Kidney glomerular epithelial cell (primary cell): ENCODE measurements at places on chromosomes 6 and 20.

GRCh38 chr6:6058054-6058444 lies 51.3 kb upstream of the NRN1 start:
- no peak for DNase-seq

DNA sequence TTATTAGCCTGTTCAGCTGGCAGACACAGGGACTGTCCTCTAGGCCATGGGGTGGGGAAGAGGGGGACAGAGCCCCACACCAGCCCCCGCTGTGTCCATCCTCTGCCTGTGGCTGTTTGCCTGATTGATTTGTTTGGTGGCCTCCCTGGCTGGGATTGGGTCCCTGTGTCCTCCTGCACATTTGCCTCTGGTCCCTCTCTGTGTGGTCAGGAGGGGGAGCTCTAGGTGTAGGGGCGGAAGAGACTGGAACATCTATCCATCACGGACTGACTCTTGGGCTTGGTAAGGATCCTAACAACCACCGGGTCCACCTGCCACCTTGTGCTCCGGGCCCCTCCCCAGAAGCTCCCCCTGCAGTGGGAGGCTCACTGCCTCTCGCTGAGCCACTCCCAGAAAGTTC lies 38.4 kb upstream of the CCDC167 start:
- no peak for DNase-seq

DNA sequence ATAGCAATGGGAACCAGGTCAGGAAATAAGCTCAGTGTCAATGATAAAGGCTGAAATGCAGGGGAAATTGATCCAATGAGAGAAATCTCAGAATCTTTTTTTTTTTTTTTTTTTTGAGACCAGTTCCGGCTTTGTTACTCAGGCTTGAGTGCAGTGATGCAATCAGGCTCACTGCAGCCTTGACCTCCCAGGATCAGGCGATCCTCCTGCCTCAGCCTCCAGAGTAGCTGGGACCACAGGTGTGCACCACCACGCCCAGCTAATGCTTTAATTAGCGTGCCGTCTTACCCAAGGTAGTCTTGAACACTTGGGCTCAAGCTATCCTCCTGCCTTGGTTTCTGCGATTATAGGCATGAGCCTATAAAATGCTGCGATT lies 296.5 kb downstream of the ZNF217 start:
- DNase-seq = no peak

DNA sequence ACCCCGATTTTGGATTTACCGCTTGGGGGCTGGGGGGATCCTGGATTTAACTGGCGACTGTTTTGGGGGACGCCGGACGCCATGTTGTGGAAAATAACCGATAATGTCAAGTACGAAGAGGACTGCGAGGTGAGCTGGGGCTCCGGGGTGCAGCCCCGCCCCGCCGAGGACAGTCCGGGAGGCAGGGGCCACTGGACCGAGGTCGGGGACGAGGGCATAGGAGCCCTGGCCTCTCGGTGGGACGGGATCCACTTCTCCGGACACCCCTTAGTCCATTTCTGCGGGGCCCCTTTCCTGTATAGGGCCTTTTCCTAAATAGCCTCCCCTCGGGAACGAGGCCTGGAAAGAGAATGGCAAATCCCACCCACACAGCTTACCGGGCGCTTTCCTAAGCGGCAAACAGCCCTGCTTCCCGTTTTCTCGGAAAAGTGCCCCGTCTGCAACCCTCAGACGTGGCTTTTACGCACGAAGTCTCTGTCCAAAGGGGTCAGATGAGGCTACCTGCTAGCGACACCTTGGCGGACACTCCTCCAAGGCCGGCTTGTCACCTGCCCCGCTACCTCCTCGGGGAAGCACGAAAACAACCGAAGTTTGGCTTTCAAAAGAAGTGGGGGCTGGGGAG lies 469 bp downstream of the TFAP2C start:
- DNase-seq = no peak

GRCh38 chr6:156953127-156953478 lies 175.9 kb downstream of the ARID1B start:
- DNase-seq = no peak

GRCh38 chr6:13495112-13495776 lies 7.8 kb upstream of the GFOD1 start:
- no peak for DNase-seq

DNA sequence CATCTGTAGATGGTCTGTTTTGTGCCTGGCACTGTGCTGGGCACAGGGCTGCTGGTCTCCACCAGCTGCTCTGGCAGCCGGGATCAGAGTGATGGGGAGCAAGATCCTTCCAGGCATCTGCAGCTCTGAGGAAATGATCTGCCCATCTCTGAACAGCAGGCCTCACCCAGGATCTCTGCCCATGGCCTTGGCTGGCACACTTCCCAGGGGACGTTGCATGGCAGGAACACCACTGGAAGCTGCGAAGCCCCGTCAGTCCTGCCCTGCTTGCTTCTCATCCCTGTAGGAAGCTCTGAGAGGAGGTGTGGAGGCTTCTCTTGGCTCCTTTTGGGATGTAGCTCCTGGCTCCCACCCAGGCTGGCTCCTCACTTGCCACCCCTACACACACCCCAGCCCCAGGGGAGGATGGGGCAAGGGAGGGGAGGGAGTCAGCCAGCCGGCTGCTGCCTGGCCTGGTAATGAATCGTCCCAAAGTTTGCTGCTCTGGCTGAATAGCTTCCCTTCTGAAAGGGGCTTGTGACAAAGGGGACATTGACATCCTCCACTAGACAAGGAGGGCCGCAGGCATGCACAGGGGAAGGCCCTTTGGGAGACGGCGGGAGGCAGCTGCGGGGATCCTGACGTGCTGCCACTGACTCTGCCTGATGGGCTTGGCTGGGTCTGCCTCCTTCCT lies 108.9 kb downstream of the VEGFA start:
- no peak for DNase-seq

GRCh38 chr6:164928057-164928727 lies 381.2 kb downstream of the C6orf118 start:
- no peak for DNase-seq

DNA sequence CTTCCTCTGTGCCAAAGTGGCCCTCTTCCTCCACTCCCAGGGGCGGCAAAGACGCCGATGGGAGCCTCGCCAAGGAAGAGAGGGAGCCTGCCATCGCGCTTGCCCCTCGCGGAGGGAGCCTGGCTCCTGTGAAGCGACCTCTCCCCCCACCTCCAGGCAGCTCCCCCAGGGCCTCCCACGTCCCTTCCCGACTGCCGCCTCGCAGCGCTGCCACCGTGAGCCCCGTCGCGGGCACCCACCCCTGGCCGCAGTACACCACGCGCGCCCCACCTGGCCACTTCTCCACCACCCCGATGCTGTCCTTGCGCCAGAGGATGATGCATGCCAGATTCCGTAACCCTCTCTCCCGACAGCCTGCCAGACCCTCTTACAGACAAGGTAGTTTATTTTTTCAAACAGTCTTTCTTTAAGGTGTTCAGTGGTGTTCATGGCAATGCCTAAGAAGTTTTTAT lies 64.9 kb downstream of the FNDC1 start:
- no peak for DNase-seq

- no peak for DNase-seq
Observed at GRCh38 chr6:151111670-151112069, 128.1 kb upstream of the AKAP12 start.

DNA sequence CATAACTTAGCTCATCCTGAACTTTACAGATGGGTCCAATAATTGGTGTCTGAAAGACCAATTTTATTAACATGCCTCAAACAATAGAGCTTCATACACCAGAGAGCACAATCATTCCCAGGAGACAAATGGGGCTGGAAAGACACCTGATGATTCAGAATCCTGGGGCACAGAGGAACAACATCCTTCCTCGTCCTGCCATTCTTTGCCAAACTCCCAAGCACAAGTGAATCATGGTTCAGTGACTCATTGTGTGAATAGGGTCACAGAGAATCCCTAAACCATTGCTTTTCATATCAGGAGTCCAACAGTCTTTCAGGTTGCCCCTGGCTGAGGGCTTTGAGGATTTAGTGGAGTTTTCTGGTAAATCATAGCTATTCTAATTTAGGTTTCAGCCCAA lies 266.4 kb upstream of the BMP2 start:
- DNase-seq = peak; percentile 95

- DNase-seq = no peak
Observed at GRCh38 chr6:167469672-167470071, 144.8 kb downstream of the TTLL2 start.

- no peak for DNase-seq
Observed at GRCh38 chr6:56624728-56625069, 18.0 kb downstream of the DST start.

DNA sequence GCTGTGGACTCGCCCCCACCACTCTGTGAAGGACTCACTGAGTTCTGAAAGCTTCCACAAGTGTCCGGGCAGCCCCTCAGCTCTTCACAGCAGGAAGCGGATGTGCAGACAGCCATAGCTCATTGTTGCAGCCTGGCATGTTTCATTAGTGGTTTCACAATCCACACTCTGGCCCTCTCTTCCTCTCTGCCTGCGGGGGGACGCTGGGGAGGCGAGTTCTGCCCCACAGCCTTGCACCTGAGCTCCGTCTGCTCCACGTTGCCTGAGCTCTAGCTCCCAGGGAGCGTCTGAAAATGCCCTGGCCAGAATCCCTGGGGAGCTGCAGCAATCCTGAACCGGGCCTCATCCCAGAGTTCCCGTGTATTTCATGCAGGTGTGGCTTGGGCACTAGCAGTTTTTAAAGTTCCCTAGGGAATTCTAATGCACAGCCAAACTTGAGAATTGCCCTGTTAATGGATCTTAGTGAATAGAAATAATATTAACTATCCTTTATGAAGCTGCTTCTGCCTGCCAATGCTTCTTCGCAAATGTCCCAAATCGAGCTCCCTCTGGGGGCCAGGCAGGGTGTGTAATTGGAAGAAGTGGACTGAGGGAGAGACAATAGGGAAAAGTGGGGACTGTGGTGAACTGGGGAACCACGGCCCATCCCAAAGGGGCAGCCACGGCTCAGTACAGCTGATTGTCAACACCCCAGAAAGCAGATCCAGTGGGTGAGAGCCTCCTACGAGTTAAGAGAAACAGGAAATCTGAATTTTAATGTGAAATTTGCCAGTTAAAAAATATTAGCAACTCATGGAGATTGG lies 51.5 kb downstream of the CTCFL start:
- no peak for DNase-seq

DNA sequence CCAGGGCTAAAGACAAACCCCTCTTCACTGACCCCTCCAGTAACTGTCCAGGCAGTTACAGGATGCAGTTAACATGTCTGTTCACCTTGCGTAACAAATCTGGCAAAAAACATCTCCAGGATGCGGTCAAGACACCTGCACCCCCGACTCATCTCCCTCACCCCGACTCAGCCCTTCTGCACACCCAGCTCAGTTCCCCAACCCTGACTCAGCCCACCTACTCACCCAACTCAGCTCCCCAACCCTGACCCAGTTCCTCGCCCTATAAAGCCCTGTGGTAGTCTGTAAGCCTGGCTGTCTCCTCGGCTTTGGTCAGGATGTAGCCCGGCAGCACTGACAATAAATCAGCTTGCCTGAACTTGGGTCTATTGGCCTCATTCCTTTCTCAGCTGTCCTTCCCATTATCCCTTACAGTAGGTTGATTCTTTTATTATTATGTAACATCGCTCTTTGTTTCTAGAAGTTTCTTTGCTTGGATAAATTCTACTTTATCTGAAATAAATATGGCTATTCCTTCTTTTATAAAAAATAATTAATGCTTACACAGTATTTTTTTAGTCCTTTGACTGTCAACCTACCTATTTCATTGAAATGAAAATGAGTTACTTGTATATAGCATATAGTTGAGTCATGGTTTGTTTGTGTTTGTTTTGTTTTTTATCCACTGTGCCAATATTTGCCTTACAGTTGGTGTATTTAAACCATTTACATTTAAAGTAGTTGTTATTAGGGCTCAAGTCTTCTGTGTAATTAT lies 12.9 kb upstream of the ADTRP start:
- no peak for DNase-seq

DNA sequence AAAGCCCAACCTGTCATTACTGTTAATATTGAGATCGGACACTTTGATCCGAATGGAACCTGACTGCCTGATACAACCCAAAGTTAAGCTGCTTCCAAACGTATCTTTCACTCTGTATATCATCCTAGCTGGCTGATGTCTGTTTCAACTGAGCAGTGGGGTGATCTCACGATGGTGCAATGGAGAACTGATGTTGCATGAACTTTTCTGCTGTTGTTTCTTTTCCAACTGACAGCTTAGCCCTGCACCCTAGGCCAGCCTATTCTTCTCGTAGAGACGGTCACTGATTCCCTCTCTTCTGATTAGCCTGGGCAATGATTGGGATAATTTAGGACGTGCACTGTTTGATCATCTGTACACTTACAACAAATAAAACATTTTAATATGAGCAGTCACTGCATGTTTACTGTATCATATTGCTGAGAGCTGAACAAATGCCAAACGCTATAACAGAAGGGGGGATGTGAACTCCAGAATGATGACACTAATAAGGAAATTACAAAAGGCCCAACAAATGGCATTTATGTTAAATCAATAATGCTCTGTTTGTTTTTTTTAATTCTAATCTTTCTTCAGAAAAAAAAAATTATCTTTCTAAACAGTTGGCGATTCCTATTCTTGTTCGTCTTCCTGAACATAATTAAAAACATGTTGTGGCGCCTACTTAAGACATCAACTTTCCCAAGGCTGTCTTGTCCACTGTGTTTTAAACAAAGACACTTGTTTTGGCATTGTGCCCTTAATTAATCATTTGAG lies 184.8 kb downstream of the ZNF217 start:
- no peak for DNase-seq

- no peak for DNase-seq
Observed at GRCh38 chr6:144737998-144738397, 452.9 kb downstream of the UTRN start.

DNA sequence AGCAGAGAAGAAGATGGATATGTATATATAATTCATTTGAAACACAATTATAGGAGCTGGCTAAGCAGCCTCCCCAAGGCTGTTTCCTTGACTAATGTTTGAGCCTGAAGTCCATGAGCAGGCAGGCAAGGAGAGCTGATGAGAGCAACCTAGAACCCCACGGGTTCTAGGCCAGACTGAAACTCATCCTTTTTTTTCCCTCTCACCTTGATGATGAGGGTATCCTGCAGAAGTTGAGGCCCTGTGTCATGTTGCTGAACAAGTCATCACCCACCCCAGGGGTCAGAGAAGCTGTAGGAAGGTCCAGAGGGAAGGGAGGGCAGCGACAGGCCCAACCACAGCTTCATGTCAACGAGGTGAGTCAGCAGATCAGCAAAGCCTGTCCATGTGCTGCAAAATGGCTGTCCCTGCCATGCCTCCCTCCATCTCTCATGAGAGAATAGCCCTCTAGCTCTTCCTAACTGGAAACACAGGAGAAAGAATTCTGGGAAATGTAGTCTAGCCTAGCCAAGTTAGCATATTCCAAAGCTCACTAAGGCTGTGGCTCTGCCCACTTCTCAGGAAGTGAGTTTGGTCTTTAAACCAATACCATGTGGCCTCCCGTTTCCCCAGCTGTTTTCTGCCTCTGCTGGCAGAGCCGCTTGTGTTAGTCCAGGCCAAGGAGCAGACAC lies 91.3 kb upstream of the DTNBP1 start:
- DNase-seq = peak; percentile 46

- DNase-seq = no peak
Observed at GRCh38 chr6:75800708-75801505, 51.9 kb downstream of the MYO6 start.

DNA sequence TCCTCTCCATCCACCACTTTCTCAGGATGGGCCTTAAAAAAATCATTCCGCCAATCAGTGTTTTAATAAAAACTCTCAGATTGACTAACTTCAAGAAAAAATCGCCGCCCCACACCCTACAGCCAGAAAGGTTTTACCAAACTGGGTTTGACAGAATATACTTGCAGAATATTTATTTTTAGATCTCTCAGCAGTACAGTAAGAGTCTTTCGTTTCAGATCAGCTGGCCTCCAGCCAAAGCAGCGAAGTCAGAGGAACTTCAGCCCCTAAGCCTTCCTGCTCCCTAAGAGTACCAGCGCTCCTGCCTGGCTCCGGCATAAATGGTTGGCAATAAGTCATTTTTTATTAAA lies 24.7 kb downstream of the TBC1D7 start:
- no peak for DNase-seq
